ENCODE measurements at places on chromosomes 16 and 17.

- DNase-seq: no peak
These were observed 23.6 kb downstream of the SEZ6 start for GRCh38 chr17:28982131-28982793.

DNA sequence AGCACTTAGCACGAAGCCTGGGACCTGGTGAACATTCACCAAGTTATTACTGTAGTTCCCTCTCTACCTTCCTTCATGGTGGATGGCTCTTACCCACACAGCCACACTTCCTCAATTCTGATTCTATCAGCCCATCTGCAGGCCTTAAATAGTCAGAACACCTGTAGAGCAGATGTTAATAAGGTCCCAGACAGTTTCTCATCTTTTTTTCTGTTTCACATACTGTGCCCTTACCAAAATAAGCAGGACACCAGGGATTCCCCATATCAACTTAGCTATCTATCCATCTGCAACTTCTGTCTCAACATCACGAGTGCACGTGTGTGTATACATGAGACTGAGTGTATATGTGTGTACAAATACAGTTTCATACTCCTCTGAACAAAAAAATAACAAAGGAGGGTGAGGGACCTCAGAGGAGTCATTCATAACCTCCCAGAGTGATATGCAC, 2.8 kb downstream of the RECQL5 start:
- no peak for DNase-seq

GRCh38 chr17:38728290-38728831, 1.8 kb upstream of the CISD3 start:
- no peak for DNase-seq

- DNase-seq: no peak
These were observed 45.7 kb downstream of the PGS1 start for GRCh38 chr17:78423961-78424675.

GRCh38 chr16:56985288-56985961, 3.9 kb upstream of the NLRC5 start:
- DNase-seq: no peak

DNA sequence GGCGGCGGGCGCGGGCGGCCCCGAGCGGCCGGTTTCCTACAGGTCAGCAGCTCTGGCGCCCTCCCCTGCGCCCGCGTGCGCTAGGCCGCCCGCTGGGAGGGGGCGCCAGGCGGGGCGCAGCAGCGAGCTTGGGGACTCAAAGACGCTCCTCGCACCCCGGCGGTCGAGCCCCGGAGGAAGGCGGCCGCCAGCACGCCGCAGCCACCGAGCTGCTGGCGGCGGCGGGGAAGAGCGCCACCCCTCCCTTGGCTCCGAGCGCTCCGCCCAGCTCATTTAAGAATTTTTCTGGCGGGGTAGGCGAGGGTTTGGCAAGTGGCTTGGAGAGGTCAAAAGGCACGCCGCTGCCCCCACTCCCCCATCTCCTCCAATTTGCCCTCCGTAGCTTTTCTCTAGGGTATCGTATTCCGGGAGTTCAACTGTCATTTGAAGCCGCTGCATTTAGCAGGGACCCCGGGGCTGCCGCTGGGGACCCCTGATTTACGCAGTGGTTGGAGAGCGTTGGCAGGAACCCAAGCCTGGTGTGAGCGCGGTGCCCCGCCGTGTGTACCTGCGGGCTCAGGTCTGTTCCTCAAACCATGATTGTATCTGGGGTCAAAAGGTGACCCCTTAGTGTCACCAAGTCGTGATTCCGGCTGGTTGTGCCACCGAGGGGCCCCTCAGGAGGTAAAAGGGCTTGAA, 59.5 kb upstream of the GSE1 start:
- DNase-seq: no peak

- no peak for DNase-seq
These were observed 9.2 kb upstream of the ITGA3 start for GRCh38 chr17:50046667-50047066.

GRCh38 chr17:2855063-2855600, 58.9 kb downstream of the RAP1GAP2 start:
- no peak for DNase-seq

- DNase-seq: no peak
These were observed 403.3 kb upstream of the TNRC6C start for GRCh38 chr17:77555121-77555591.

DNA sequence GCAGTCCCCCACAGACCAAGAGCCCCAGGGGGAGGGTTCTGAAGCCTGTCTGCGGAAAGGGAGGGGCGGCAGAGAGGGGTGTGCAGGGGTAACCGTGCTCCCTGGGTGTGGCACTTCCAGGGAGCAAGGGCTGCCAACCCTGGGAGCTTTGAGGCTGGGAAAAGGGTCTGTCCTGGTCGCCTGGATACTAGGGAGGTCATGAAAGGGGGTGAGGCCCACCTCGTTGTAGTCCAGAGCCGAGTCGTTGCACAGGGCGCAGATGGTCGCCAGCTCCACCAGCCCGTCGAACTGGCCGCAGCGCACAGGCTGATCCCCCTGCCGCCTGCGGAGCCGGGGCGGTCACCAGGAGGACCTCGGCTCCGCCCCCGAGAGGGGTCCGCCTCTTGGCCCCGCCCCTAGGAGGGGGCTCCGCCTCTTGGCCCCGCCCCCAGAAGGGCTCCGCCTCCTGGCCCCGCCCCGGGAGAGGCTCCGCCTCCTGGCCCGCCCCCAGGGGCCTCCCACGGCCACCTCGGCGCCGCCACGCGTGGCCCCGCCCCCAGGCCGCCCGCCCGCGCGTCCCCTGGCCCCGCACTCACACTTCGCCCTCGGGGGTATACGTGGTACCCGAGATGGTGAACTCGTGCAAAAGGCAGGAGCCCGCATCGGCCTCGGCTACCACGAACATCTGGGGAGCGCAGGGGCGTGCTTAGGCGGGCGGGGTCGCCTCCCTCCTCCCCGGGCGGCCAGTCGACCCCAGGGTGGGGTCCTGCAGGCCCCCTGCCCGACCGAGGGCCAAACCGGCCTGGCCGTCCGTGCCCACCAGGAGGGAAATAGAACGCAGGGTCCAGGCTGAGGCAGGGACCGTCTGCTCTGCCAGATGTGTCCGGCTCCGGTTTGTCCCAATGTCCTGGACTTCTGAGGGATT, 19.5 kb downstream of the ATP2A3 start:
- no peak for DNase-seq

- no peak for DNase-seq
These were observed 110.3 kb upstream of the CDC42EP4 start for GRCh38 chr17:73422121-73422520.

DNA sequence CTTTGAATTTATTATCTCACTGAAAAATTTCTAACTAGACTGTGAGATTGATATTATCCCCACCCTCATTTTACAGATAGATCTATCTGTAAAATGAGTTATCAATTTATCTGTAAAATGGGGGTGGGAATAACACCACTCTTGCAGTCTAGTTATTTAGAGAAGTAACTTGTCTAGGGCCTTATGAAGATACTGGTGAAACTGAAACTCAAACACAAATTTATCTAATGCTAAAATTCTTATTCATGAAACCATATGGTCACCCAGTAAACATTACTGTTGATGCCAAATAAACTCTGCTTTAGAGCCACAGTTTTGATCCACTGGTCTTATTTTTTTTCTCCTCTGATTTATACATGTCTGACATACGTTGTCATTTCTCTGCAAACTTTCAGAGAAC, 52.1 kb upstream of the SMIM36 start:
- no peak for DNase-seq

DNA sequence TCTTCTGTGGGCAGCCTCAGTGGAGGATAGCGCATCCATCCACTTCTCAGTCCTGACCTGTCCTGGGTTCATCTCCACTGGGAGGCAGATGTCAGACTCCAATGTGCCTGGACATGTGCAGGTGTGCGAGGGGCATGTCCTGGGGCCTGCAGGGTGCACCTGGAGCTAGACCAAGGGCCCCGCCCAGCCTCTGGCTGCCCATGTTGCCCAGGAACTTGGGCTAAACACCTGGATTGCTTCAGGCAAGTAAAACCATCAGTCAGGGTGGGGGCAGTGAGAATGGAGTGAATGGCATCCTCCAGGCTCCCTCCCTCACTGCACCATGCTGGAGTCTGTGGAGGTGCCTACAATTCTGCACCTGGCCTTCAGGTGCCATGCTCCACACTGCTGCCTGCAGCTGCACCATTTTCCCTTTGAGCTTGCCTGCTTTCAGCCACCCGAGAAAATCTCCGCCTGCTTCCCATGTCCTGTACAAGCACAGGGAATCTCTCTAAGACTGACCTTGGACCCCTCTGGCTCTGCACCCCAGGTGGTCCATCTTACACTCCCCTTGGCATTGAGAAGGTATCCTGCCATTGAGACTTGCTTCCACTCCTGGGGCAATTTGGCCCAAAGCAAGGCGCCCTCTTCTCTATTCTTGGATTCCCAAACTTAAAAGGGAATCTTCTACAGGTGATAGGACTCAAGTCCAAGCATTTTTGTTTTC, 2.1 kb upstream of the MFSD6L start:
- DNase-seq: no peak

DNA sequence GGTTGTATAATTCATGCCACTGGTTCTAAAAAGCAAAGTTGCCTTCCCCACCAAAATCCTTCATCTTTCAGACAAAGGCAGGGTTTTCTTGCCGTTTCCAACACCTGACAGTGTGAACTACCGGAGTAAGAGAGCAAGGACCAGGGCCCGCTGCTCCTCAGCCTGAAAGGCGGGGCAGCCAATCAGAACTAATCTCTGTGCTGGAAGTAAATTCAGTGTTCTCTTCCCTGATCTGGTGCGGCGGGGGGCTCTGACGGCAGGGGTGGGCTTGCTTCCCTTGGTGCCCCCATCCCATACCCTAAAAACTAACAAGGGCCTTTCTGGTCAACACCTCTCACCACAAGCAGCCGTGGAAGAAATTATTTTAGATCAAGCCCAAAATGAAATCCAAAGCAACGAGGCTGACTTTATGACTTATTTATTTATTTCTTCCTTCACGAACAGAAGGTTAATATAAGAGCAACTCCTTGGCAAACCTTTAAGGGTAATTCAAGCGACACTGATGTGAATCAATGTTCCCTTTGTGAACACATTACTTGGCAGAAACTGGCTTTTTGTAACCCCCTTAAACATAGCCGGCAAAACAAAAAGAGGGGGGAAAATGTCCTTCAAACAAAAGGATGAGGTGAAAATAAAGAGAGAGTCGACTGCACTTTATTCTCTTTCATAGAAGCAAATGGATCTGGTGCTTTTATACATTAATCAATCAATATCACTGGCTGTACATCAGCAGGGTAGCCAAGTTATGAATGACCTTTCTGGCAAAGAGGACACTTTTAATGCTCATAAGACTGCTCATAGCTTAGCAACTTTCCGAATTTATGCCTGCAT, 189.9 kb downstream of the ZFHX3 start:
- DNase-seq: no peak

DNA sequence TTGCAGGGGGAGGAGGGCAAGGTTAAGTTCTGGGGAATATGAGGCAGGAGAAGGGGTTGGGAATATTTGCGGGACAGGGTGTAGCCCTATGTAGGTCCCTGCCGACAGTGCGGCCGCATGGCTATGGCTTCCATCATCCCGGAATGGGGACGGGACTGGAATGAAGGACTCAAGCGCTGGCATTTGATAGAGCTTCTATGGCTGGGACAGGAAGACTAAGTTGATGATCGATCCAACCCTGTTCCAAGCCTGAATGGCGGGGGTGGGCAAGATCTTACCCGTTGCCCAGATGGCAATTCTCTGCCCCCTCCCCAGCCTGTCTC, 47.1 kb downstream of the SRCIN1 start:
- DNase-seq: no peak

DNA sequence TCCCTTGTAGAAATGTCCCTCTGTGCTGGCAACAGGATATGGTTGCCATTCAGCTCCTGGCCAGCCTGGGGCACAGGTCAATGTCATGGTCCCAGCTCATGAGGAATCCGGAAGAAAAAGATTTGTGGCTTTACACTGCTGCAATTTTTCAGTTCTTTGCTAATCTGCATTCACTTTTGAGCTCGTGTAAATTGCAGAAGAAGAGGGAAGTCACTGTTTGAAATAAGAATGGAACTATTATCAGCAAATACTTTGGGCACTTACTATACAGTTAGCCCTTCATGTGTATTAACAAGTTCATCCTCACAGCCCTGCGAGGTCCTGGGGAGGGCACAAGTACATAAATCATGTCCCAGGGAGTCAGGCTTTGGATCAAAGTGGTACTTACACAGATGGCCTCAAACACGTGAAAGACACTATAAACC, 14.2 kb downstream of the SLC47A2 start:
- no peak for DNase-seq

- no peak for DNase-seq
These were observed 38.2 kb downstream of the HOXB1 start for GRCh38 chr17:48492401-48493298.
